ENCODE measurements at places on chromosomes 1 and 21. TPM values are rescaled to one million over a fixed set of nuclear protein-coding genes. Genes with fewer than 3 reads are reported as not detected.

SNIP1 gene
- total RNA-seq: 8.6 TPM

CD160 gene
- not detected for total RNA-seq

OR2L2 gene
- total RNA-seq: not detected

DMBX1 gene
- not detected for total RNA-seq

THEM5 gene
- total RNA-seq: not detected

RGS8 gene
- total RNA-seq: not detected

TEX38 gene
- not detected for total RNA-seq

DCDC2B gene
- not detected for total RNA-seq

C1orf226 gene
- 0.50 TPM for total RNA-seq

FAM78B gene
- total RNA-seq: 0.17 TPM

C21orf58 gene
- 9.1 TPM for total RNA-seq

G0S2 gene
- total RNA-seq: 63.6 TPM

ANXA9 gene
- total RNA-seq: 0.30 TPM

LIN28A gene
- not detected for total RNA-seq

VPS72 gene
- total RNA-seq: 56.6 TPM
